Activated CD4-positive, alpha-beta T cell treated with anti-CD3 and anti-CD28 coated beads for 48 hours (primary cell): ENCODE measurements at places on chromosomes 1 and 21.

- DNase-seq, result peak; percentile 61
These were observed 816 bp downstream of the E2F2 start for GRCh38 chr1:23530087-23530746.

GRCh38 chr1:172135076-172135672, 285.3 kb upstream of the C1orf105 start:
- DNase-seq, result peak; percentile 14

GRCh38 chr1:2199042-2199810, 4.7 kb upstream of the FAAP20 start:
- peak; percentile 89 for DNase-seq

- DNase-seq, result no peak
These were observed 13.4 kb downstream of the KCNA10 start for GRCh38 chr1:110505596-110505995.

DNA sequence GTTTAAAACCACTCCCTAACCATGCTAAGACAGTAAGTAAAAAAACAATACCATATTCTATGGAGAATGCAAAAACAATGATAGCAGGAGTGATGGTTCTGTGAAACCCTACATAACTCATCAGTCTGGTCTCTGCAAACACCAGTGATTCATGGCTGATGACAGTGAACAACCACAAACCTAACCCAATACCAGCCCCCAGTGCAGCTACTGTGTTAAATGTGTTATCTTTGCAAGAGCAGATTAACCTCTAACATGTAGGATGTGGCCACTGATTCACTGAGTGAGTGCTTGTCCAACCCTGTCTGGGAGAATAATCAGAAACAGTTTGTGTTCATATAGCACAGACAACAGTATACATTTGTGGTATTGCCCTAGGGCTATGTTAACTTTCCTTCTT, 100.2 kb upstream of the COG2 start:
- peak; percentile 45 for DNase-seq

DNA sequence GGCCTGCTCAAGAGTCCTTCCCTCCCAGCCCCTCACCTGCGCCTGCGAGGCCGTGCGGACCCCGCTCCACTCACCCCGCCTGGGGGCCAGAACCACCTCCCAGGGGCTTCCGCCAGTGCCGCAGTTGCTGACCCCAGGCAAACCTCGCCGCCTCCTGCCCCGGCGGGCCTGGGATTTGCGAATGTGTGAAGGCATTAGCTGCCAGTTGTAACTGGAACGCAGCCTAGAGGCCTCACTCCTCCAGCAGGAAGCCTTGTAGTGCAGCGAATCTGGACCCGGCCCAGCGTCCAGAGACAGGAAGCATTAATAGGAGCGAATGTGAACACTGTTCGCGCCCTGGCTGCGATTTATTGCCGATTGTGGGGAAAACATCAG, 140.9 kb upstream of the ARHGEF16 start:
- DNase-seq, result no peak

GRCh38 chr1:66276218-66276617, 257.7 kb upstream of the SGIP1 start:
- DNase-seq, result peak; percentile 24

GRCh38 chr1:118159569-118159968, 25.5 kb downstream of the SPAG17 start:
- DNase-seq, result no peak

- DNase-seq, result no peak
These were observed 24.9 kb downstream of the SETD4 start for GRCh38 chr21:36035381-36035791.

DNA sequence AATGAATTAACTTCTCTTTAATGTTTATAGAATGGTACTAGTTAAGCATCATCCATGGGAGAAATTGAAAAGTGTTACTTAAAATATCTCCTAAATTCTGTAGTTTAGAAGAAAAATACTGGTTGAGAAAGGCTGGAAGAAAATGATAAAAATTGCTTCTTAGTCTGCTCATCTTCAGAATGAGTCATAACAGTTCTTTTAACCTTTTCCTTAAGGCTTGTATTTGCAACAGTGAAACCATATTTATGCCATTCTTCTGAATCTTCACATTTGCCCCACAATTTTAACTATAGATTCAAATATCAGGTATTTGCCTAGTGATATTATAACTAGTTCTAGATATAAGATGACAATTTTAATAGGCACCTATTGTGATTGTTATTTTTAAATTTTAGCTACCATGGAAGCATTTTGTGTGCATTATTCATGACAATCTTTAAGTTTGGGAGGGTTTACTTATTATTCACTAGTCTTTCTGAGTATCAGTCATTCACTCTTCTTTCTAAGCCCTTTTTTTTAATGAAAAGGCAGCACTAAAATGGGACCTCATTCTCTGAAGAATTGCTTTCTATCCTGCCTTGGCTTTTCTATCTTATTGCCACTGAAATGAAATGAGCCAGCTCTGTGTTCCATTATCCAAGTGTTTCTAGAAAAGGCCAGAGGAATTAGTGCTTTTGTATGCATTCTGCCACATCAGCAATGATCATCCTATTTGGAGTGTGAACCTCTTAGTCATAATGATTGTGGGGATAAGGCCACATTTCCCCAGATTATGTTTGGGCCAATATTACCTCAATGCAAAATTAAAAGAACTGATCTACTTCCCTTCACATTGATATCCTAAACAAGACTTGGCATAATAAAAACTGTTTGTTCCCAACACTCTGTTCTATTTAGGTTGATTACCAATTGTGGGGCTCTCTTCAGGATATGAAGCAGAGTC, 58.4 kb downstream of the SAMSN1 start:
- DNase-seq, result no peak

GRCh38 chr21:17196623-17197022, 316.2 kb upstream of the CXADR start:
- no peak for DNase-seq

GRCh38 chr1:95951371-95952102, 717.5 kb downstream of the RWDD3 start:
- DNase-seq, result no peak

DNA sequence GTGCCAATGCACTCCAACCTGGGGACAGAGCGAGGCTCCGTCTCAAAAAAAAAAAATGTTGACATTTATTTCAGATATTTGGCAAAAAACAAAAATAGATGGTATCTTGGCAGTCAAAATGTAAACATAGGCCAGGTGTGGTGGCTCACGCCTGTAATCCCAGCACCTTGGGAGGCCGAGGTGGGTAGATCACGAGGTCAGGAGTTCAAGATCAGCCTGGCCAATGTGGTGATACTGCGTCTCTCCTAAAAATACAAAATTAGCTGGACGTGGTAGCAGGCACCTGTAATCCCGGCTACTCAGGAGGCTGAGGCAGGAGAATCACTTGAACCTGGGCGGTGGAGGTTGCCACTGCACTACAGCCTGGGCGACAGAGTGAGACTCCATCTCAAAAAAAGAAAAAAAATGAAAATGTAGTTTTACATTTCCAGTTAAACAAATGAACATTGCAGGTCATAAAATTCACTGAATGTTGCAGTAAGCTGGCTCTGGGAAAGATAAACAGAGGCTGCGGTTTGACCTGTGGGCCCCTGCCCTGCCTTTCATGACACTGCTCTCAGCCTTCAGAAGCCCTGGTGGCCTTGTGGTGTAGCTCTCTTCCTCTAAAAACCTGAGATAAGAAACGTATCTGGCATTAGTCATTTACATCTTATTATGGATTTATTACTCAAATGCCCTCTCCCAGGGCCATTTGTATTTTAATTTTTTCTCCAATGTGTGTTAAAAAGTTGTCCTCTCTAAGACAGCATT, 12.2 kb upstream of the SLC44A3 start:
- DNase-seq, result no peak

GRCh38 chr1:168088511-168089325, 48.0 kb downstream of the GPR161 start:
- no peak for DNase-seq

DNA sequence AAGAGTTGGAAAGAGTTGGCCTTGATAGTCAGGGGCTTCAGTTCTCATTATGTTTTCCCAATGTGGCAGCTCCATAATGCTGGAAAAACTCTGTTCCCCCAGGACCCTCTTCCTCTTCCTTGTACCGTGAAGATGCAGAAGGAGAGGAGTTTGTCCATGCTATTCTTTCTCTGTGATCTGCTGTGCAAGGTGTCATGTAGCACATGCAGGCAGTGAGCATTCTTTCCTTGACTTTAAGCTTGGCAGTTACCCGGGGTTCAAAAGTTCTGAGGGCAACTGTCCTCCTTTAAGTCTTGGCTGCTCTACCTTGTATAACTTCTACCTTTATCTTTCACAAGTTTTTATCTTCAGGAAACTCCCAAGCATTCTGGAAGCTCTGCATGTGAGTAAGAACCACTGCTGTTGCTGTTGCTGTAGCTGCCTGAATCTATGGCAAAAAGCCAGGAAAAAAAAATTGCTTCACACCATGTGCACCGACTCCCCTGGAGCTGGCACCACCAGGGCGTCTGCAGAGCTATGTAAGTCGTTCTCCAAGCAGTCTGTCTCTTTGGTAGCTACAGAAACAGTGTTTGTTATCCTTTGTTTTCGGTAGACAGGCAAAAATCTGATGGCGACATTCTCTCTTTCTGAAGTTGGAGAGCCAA, 42.7 kb upstream of the SLC16A1 start:
- no peak for DNase-seq

GRCh38 chr1:104172243-104172681, 422.6 kb downstream of the AMY1C start:
- DNase-seq, result no peak

DNA sequence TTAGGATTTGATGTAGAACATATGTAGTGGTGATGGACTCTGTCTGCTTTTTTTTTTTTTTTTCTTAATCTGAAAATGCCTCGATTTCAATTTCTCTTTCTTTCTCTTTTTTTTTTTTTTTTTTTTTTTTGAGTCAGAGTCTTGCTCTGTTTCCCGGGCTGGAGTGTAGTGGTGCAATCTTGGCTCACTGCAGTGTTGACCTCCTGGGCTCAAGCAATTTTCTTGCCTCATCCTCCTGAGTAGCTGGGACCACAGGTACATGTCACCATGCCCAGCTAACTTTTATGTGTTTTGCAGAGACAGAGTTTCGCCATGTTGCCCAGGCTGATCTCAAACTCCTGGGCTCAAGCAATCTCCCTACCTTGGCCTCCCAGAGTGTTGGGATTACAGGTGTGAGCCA, 17.4 kb downstream of the MAST2 start:
- no peak for DNase-seq

DNA sequence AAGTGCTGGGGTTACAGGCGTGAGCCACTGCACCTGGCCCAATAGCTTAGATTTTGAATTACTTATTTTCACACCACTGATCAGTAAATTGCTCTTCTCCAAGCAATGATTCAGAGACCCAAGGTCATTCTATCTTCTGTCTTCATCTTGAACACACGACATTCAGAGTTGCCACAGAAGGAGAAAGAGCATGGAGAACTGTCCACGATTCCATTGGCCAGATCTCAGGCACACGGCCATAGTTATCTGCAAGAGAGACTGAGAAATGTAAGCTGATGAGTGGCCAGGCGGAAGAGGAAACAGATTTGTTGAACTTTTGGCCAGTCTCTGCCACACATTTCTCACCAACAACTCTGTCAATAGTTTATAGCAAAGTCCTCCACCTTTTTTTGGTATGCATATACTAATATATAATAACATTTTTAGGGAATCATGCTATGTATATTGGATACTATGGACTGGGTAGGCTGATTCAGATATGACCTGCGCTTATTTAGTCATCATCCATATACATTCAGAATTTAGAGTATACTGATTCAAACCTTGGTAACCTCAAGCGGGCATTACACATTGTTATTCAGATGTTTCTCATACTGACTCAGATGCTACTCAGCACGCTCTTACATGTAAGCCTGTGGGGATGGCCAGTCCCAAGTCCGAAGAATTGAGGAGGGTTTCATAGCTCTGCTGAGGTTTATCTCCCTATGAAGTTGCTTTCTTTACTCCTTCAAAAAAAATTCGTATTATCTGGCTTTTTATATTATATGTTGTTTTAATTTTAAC, 25.5 kb upstream of the CAP1 start:
- peak; percentile 38 for DNase-seq

- DNase-seq, result no peak
These were observed at the start of gene B3GALT2 for GRCh38 chr1:193185901-193186731. Gene B3GALT2, minus strand, starts transcription at chr1:193186613. Its CDS starts 5,051 bp downstream, at chr1:193181562.

DNA sequence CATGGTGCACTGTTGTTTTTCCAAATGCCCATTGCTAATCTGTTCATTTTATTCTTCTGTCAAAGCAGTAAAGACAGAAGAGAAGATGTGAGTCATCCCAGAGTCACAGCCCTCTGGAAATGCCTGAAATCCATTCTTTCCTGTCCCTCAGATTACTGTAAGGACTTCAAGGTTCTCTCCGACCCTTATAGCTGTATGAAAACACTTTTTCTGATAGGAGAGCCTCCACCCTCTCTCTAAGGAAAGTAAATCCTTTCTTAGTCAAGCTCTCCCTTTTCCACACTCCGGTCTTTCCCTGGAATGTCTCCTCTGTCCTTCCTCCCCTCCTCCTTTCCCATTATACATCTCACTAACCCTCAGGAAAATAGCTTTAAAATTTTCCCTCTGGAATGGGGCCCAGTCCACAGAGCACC, 3.5 kb upstream of the PRDX6 start:
- DNase-seq, result no peak

DNA sequence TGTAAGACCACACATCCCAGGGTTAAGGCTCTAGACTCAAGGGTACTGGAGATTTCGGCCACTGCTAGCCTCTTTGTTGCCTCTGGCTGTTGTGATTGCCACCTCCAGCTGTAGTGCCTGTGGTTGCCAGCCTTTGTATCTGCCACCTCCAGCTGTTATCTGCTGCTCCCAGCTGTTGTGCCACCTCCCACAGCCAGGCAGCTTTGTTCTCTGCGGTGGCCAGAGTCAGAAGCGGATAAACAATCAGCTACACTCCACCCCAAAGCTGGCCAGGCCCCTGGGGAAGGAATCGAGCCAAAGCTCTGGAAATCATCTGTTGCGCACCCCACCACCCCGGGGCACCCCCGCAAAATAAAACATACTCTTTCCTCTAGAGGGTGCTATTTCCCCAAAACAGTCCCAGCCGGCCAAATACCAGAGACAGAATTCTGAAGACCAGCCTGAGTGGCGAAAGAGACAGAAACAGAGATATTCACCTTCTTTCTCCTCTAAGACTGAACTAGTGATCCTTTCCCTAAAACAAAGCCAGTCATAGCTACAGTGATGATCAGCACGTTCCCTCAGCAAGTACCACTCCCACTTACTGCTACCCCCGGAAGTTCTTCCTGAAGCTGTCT, 14.8 kb upstream of the PIGM start:
- peak; percentile 53 for DNase-seq

- no peak for DNase-seq
These were observed 10.6 kb downstream of the ACTL8 start for GRCh38 chr1:17765444-17766411.

GRCh38 chr1:196344453-196344852, 263.8 kb downstream of the KCNT2 start:
- DNase-seq, result no peak

DNA sequence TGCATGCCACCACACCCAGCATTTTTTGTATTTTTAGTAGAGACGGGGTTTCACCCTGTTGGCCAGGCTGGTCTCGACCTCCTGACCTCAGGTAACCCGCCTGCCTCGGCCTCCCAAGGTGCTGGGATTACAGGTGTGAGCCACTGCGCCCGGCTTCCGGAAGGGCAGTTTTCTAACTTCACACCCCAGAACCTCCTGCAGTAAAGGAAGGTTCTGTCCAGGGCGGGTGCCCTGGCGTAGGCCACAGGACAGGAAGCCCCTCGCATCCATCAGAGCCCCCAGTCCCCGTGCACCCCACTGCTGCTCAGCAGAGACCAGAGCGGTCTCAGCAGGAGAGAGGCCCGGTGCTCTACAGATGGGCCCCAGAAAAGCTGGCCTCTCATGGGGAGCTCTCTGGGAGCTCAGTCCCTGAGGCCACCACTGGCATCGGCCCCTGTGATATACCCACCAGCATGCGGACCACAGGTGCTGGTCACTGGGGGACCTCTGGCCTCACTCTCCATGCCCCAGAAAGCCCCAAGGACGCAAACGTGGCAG, 4.1 kb upstream of the DNMT3L start:
- no peak for DNase-seq
